ENCODE measurements at places on chromosomes 11 and 22.

DNA sequence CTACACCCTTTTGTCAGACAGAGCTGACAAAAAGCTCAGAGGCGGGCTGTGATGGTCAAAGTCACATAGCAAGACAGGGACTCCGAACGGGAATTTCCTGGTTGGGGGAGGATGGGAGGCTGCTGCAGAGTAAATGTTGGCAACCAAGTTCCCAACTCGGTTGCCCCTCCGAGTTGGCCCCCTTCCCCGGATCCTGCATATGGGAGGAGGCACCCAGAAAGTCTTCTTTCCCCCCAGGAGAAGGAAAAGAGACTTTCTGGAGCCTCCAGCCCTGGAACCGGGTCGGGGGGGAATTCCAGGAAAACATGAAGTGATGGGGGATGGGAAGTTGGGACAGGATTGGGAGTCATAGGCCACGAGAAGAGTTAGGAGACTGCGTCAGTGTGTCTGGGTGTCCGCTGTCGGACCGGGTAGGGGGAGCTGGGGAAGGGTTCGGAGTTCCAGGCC is 614 bp downstream of the SELENOM start:
- DNase-seq: no peak

GRCh38 chr11:102592634-102593581 is 32.2 kb downstream of the MMP20 start:
- DNase-seq: no peak

GRCh38 chr11:111010391-111011274 is 234.9 kb upstream of the POU2AF2 start:
- DNase-seq: no peak

- DNase-seq: no peak
Observed at GRCh38 chr22:29014773-29015172, 46.9 kb downstream of the C22orf31 start.

GRCh38 chr11:117570701-117571100 is 226.3 kb downstream of the DSCAML1 start:
- DNase-seq: no peak

DNA sequence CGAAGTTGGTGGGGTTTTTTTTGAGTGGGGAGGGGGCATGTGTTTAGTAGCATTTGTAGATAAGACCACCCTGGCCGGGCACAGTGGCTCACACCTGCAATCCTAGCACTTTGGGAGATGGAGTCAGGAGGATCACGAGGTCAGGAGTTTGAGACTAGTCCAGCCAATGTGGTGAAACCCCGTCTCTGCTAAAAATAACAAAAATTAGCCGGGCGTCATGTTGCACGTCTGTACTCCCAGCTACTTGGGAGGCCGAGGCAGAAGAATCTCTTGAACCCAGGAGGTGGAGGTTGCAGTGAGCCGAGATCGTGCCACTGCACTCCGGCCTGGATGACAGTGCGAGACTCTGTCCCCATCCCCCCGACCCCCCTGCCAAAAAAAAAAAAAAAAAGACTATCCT is 34.6 kb downstream of the CECR2 start:
- DNase-seq: no peak

GRCh38 chr11:1706634-1707400 is 9.8 kb downstream of the KRTAP5-6 start:
- DNase-seq: no peak

- no peak for DNase-seq
Observed at GRCh38 chr11:15770798-15771414, 585.4 kb downstream of the SOX6 start.

GRCh38 chr11:120178561-120179056 is 32.2 kb upstream of the OAF start:
- no peak for DNase-seq

- no peak for DNase-seq
Observed at GRCh38 chr11:82315093-82315492, 418.6 kb downstream of the FAM181B start.

DNA sequence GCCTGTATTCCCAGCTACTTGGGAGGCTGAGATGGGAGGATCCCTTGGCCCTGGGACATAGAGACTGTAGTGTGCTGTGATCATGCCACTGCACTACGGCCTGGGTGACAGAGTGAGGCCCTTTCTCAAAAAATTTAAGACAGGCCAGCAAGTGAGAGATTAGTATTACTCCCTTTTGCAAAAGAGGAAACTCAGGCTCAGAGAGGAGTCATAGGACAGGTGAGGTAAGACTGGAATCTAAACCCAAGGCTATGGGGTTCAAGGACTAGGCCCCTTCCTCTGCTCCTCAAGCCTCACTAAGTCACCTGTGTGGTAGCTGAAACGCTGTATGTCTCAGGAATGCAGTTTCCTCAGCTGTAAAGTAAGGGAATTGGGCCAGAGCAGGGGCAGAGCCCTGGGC is 1.6 kb upstream of the P2RY2 start:
- DNase-seq: no peak

GRCh38 chr11:6655020-6655789 is 404 bp downstream of the DCHS1 start:
- DNase-seq: no peak

- no peak for DNase-seq
Observed at GRCh38 chr11:134205729-134206128, 18.0 kb downstream of the NCAPD3 start.

DNA sequence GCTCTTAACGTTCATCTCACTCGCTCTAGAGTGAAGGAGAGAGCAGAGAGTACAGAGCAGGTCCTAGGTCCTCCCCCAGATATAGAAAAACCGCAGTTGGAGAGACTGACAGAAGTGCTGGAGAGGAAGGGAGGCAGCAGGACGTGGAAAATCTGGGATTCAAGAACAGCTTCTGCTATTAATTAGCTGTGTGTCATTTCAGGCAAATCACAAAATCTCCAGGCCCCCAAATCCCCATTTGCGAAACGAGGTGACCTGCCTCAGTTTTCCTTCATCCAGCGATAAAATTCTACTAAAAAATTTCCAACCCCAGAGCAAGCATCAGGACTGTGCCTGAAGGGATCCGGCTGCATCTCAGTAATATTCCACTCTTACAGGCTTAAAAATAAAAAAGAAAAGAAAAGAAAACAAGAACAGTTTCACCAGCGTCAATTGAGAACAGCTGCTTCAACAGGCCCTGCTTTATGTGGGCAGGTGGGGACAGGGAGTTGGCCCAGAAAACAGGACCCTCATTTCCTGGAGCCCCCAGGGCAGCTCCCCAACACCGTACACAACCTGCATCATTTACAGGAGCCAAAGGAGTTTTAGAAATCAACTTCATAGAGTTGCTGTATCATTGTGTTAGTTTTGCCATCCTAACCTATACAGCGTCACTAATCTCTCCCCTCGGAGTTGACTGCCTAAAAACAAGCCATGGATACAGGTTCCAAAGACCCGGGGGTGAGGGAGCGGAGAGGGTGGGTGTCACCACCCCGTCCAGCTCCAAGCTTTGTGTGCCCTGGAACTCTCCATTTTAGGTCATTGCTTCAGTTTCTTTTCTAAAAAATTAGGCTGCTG is 2.3 kb upstream of the MALAT1 start:
- peak; percentile 62 for DNase-seq

GRCh38 chr22:38172832-38173640 is 8.6 kb downstream of the PLA2G6 start:
- peak; percentile 55 for DNase-seq

GRCh38 chr11:118318581-118319336 is 14.2 kb downstream of the CD3E start:
- no peak for DNase-seq

DNA sequence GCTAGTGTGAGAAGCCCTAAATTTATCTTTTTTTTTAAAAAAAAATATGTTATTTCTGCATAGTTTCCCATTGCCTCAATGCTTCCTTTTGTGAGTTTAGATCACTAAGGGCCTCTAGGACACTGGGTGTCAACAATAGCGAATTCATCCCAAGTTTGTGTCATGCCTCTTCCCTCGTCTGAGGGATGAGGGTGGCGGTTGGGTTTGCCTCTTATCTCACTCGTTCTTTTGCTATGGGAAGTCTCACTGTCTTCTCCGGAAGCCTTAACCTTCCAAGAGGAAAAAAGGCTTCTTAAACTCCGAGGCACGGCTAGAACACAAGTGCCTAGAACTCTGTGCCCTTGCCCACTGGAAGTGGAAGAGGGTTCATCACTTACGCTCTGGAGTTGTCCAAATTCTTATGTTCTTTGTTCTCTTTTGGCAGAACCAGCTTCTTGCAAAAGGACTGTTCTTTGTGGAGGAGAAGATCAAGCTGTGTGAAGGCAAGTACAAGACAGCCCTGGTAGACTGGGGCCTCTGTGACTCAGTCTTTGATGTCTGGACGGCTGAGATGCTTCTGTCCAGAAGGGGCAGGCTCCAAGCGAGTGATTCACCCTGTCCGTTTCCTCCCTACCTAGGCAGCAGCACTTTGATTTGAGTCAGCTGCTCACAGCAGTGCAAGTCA is 78.5 kb downstream of the TRAF6 start:
- no peak for DNase-seq

GRCh38 chr11:1232883-1233321 is 10.0 kb downstream of the MUC5B start:
- DNase-seq: no peak

- no peak for DNase-seq
Observed at GRCh38 chr11:36627006-36627405, 29.0 kb upstream of the RAG2 start.

GRCh38 chr11:72998676-72999075 is 143.4 kb downstream of the FCHSD2 start:
- no peak for DNase-seq

DNA sequence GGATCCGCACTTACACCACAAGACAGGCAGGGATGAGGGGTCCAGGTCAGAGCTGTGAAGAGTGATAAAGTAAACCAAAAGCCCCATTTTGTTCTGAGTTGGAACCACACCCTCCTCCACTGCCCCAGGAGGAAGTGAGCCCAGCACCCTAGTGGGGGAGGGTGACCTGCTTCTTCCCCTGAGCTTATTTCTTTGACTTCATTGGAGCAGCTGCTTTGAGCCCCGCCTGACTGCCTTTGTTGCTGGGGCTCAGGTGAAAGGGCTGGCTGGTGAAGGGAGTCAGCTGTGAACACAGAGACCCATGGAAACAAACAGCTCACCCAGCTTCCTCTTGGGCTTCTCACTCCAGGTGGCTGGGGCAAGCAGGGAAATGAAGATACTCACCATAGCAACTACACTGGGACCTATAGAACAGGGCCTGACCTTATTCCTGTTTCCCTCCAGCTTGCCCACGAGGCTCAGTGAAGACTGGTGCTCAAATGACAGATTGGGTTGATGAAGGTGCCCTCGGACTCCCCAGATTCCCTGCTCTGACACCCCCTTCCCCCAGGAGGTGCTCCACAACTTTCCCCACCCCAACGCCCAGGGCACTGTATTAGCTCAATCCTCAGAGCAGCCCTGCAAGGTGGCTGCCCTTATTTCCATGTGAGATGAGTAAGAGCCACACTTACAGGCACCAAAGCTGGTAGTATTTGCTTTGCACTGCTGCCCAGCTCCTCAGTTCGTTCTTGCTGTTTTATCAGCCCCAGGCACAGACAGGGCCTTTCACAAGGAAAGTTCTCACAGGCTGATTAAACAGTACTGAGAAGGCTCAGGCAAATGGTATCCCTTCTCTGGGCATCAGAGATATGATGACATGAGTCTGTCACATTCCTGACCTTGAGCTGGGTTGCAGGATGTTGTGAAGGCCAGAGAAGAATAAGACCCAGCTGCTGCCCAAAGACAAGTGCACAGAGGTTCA is 2.4 kb downstream of the UCP2 start:
- no peak for DNase-seq

DNA sequence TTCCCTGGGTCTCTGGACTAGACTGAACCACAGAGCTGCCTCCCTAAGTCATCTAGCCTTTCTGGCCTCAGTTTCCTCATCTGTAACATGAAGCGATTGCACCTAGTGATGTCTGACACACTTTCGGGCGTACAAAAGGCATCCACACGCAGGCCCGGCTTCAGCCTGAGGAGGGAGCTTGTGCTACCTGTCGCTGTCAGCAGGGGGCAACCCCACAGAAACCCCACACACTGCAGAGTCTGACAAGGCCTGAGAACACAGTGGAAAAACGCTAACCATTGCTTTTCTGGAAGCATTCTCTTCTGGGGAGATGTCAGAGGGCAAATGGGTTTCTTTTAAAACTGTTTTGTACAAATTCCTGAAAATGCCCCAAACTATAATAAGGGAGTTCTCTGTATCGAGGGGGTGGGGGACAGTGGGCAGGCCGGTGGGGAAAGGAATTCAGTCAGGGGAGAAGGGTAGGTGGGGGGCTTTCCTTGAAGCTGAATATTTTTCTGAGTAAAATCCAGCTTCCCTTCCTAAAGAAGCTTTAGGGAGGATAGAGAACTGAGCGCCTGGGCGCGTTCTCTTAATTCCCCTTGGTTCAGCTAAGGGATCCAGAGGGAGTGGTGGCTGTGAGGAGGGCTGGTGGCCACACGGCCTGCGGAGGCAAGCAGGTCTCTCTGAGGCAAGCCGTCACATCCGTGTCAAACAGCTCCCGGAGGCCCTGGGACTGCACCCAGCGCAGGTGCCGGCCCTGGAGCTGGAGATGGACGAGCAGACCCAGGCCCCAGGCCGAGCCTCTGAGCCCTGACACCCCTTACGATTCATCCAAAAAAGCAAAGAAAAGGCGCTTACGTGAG is 533 bp downstream of the ELF5 start:
- DNase-seq: no peak

- DNase-seq: no peak
Observed at GRCh38 chr11:124747406-124748099, 4.5 kb downstream of the VSIG2 start.

GRCh38 chr11:47915374-47915773 is 65.0 kb upstream of the PTPRJ start:
- no peak for DNase-seq

DNA sequence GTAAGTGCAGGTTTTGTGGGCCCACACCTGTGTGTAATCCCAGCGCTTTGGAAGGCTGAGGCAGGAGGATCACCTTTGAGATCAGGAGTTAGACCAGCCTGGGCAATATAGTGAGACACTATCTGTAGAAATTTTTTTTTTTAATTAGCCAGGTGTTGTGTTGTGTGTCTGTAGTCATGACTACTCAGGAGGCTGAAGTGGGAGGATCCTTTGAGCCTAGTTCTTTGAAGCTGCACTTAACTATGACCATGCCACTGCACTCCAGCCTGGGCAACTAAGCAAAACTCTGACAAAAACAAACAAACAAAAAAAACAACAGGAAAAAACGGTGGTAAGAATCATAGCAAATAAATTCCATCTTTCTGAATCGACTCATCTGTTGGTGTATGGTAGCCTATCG is 268.6 kb upstream of the PDGFD start:
- no peak for DNase-seq

DNA sequence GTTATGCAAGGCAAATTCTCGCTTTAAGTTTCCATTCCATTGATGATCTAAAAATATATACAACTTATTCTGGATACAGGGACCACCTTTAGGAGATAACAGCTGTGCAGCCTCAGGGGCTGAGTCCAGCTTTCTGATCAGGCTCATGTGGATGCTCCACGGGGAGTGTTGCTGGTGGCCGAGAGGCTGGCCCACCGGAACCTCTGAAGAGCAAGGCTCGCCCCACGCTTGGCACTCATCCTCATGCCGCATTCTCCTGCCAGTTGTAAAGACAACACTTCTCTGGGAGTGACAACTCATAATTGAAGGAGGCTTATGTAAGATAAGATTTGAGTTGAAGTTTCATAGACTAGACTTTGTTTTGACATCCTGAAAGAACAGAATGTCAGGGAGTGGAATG is 123.5 kb downstream of the MPPED1 start:
- DNase-seq: no peak

Data from C1 segment of cervical spinal cord (tissue), 14 donors.